NCI-H345 (cell line): ENCODE measurements at places on chromosomes 16 and 17.

DNA sequence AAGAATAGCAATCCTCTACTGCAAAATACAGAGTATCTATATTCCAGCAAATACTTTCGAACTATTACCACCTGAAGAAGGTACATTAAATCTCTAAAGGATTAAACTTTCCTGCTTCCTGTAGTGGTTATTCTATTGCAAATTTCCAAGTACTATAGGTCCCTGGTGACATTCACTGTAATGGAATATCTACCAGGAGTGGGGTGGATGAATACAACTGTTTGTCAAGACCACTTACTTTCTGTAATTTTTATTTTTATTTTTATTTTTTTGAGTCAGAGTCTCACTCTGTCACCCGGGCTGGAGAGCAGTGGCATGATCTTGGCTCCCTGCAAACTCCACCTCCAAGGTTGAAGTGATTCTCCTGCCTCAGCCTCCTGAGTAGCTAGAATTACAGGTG is 389.5 kb downstream of the TMEM114 start:
- DNase-seq = no peak

DNA sequence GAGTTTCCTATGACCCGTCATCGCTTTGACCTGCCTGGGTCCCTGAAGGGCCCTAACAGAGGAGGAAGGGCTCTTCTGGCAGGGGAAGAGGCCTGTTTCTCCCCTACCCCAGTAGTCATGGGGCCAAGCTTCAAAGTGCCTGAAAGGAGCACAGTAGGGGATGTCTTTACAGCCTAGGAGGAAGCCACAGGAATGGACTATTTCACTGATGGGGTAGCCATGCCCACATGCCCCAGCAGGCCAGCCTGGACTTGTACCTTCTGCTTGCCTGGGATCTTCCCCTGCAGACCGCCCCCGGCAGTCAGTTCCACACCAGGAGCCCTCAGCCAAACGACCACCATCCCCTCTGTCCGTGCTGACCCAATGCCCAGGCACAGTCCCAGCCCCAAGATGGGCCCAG is 41.8 kb upstream of the PEMT start:
- DNase-seq = no peak

- no peak for DNase-seq
Measured at GRCh38 chr16:84205976-84206691, 15.2 kb downstream of the ADAD2 start.

DNA sequence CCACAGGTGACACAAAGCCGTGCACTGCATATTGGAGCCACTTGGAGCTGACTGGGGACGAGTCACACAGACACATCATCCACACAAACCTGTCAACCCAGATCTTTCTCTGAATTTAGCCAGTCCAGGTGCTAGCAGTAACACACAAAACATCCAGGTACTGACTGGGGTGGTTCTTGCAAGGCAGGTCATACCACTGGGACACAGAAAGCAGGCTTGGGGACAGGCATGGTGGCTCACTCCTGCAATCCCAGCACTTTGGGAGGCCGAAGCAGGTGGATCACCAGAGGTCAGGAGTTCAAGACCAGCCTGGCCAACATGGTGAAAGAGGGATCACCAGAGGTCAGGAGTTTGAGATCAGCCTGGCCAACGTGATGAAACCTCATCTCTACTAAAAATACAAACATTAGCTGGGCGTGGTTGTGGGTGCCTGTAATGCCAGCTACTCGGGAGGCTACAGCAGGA is 14.9 kb downstream of the ENPP7 start:
- no peak for DNase-seq

DNA sequence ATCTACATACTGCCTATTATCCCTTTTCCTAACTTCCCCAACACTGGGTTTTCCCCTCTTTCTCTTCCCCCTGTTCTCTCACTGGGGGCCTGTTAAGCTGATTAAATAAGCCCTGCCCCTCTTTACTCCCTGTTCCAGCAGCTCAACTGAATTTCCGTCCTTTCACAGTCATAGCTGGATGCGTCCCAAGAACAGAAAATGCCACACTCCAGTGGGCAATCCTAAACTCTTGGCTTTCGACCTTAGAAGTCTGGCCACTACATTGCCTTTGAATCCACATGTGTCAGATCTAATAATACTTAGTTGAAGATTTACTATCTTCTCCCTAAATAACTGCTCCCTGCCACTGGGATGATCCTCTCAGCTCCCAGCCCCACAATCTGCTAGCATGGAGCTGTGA is 34.5 kb downstream of the KCNJ16 start:
- DNase-seq = no peak

- DNase-seq = no peak
Measured at GRCh38 chr16:10256784-10257641, 74.8 kb upstream of the GRIN2A start.

DNA sequence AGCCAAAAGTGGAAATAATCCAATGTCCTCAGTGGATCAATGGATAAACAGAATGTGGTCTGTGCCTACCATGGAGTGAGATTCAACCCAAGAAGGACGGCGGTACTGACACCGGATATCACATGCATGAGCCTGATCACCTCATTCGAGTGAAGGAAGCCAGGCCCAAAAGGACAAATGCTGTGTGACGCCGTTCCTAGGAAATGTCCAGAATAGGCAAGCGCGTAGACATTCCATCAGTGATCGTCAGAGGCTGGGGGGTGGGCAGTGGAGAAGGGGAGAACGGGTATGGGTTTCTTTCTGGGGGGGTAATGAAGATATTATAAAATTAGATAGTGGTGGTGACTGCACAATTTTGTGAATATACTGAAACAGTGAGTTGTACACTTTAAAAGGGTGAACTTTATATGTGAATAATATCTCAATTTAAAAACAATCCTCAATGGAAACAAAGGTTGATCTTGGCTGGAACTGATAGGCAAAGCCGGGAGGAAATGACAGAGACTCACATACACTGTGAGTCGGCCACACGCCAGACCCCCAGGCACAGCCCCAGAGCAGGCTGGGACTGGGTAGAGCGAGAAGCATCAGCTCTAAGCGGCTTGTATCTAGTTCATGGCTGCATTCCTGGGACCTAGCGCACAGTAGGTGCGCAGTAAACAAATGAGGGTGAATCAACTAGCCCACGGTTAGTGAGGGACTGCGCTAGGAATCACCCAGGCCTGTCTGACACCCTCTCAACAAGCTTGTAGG is 3.5 kb downstream of the DBNDD1 start:
- no peak for DNase-seq

DNA sequence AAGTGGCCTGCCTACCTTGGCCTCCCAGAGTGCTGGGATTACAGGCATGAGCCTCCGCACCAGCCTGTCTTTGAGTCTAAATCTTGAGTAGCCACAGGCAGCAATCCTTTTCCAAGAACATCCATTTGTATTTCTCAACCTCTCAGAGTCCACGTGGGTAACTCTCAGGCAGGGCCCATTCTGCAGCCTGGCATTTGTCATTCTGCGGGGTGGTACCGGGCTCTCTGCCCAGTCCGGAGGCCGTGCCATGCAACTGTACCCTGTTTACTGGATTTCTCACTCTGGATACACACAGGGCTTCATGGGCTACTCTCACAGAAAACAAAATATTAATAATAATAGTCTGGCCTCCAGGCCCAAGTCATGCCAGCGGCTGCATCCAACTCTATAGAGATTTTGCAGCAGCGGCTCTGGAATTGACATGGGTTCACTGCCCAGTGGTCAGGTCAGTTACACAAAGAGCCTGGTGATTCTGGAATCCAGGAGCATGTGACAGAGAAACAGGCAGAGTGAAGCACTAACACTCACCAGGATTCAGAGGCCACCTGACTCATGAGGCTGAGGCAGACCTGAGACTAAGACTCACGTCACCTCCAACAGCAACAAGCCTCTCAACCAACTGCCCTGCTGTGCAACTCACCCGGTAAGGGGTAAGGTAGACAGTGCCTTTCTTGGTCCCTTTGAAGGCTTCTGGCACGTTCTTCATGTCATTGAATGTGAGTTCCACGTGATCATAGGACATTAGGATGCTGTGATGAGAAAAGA is 4.0 kb downstream of the WBP2 start:
- DNase-seq = no peak

- DNase-seq = no peak
Measured at GRCh38 chr16:48498769-48499631, 111.0 kb downstream of the N4BP1 start.

DNA sequence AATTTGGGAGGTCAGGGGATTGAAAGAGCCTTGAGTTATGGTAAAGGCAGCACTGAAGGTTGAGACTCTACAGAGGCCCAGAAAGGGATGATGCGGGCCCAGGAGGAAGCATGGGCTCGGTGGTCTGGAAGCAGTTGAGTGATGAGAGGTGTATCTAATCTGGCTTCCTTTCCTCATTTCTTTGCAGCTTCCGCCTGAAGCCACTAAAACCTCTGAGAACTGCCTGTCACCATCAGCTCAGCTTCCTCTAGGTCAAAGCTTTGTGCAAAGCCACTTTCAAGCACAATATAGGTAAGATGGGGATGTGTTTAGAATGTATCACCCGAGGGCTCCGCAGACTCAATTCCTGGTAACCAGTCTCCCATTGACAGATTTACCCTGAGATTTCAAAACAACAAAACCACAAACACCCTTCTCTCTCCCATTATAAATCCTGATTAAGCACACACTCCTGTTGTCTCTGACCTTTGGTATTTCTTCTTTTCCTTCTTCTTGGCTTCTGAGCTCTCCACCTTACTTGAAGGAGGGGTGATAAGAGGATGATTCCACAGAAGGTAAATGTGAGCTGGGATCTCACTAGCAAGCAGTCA is 21.2 kb downstream of the USP43 start:
- no peak for DNase-seq

DNA sequence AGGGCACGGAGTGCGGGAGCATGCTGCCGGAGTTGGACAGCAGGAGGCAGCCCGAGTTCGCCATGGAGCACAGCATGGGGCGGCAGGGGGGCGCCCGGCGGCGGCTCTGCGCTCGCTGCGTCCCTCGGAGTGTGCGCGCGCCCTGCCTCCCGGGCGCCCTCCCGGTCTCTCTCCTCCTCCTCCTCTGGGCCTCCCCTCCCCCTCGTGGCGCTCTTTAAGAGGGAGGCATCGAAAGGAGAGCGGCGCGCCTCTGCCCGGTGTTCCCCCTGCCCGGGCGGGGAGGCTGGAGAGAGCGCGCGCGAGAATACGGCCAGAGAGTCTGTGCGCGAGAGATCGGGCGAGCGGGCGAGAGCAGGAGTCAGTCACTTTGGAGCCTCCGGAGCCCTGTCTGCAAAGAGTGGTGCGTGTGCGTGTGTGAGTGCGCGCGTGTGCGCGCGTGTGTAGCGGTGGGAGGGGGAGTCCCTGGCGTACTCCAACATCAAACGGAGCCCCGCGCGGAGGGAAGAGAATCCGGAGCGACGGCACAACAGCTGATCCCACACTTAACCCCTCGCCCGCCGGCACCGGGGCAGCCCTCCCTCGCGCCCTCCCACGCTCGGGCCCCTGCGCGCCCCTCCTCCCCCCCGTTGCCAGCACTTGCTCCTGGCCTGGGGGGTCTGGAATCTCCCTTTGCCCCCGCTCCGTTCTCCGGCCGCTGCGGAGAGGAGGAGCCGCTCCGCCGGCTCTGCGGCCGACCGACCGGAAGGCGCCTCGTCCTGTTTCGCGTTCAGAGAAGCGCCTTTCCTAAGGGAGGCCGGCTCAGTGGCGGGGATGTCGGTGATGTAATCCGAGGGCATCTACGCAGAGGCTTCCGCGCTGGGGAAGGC is 108.9 kb downstream of the ENGASE start:
- peak; percentile 35 for DNase-seq

- no peak for DNase-seq
Measured at GRCh38 chr16:85627526-85628264, 14.6 kb downstream of the GSE1 start.

DNA sequence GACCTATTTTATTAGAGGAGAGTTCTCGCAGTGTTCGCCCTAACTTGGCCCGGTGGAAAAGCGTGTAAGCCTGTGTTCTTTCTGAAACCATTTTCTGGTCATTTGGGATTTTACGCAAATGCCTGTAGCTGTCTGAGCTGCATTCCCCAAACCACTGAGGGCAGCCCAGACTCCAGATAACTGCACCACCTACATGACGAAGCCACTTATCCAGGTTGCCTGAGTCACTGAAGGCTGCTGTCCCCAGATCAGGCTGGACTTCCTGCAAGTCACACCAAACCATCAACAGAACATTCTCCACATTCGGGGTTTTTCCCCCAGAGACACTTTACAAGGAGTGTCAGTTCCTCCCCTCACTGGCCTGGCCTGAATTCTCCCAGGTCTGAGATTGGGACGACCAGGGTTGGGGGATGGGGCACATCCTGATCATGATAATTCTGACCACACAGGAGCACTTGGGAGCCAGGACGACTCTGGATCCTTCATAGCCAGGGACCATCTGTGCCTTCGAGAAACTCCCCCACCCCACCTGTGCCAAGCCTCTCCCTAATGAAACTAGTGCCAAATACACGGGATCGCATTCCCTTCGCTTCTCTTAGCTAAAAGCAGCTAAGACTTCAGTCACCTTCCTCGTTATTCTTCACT is 2.3 kb downstream of the RPRML start:
- no peak for DNase-seq

DNA sequence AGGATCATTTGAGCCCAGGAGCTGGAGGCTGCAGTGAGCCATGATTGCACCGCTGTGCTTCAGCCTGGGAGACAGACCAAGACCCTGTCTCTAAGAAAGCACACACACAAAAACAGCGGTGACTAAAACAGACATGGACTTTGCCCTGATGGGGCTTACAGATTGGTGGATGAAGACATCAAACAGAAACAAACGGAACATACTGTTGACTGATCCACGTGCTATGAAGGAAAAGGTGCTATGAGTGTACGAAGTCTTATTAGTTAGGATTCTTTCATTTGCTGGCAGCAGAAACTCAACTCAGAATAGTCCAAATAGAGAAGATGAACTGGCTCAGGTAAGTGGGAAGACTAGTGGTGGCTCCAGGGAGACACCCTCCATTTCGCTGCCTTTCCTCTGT is 309.8 kb upstream of the N4BP1 start:
- DNase-seq = no peak

- DNase-seq = no peak
Measured at GRCh38 chr17:48388955-48389743, 40.9 kb downstream of the SKAP1 start.

DNA sequence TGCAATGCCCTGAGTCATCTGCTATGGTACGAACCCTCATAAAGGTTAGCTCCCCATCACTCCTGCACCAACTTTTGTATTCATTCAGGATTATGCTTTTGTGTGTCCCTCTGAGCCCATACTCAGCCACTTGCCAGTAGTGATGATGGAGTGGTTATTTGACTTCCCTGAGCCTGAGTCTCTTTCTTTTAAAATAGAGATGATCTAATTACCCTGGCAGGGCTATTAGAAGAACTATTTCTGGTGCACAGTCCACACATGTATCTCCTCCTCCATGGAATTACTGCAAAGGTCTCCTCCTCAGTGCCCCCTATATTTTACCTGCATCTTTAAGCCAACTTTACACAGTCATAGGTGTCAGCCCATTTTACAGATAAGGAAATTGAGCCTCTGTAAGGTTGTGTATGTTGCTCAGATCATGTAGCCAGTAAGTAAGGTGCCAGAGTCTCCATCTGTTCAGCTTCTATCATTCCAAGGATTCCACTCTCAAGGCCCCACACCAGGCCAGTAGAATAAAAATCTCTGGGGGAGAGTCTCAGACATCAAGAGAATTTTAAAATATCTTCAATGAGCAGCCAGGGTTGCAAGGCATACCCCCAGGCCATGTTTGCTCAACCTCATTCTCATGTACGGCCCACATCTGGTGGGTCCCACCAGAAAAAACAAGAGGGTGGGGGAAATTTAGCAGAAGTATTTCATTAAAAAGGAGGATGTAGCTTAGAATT is 333.7 kb upstream of the HSBP1 start:
- DNase-seq = no peak
